ENCODE measurements at places on chromosomes 13 and 19.

DNA sequence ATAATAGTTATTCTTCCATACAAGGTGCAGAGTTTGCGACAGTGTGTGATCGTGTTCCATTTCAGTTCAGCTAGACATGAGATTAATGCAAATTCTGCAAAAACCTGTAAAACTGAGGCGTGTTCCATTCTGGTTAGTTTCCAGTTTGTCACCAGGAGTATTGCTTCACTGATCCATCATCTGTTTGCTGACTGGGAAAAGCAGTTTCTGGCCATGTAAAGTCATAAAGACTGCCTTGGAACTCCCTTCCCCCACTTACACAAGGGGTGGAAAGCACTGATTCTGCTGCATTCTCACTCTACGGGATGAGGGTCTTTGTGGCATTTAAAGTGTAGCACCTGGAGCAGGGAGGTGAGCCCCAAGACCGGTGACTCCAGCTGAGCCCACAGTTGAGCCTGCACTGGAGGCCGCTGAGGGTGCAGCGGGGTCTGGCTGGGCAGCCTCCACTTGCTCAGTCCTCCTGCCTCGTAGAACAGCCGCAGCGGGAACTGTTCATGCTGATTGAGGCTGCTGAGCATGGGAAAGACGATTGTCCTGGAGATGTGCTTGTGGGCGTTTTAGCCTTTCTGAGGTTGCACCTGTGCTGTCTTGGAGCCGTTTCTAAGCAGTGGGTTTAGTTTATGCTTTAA is 2.0 kb downstream of the ZNF57 start:
- DNase-seq: no peak

GRCh38 chr19:34493038-34493648 is 11.6 kb downstream of the WTIP start:
- DNase-seq: no peak

- DNase-seq: peak; percentile 97
Observed at GRCh38 chr19:1239796-1240737, 1.5 kb upstream of the ATP5F1D start.

DNA sequence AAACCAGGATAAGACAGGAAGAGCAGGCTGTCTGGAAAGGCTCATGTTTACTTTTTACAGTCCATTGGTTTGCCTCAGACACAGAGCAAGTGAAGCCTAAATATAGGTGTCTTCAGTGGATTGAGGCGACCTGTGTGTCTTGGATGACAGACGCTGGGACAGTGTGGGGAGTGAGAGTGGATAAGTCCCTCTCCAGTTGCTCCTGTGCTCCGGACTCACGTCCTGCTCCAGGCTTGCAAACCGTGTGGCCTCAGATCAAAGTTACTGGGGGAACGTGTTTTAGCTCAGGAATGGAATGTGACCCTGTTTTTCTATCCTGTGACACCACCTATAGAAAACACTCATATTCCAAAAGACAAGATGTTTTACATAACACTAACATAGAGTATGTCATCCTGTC is 465.7 kb downstream of the MYO16 start:
- DNase-seq: no peak
